ENCODE measurements at places on chromosomes 5 and 9.

DNA sequence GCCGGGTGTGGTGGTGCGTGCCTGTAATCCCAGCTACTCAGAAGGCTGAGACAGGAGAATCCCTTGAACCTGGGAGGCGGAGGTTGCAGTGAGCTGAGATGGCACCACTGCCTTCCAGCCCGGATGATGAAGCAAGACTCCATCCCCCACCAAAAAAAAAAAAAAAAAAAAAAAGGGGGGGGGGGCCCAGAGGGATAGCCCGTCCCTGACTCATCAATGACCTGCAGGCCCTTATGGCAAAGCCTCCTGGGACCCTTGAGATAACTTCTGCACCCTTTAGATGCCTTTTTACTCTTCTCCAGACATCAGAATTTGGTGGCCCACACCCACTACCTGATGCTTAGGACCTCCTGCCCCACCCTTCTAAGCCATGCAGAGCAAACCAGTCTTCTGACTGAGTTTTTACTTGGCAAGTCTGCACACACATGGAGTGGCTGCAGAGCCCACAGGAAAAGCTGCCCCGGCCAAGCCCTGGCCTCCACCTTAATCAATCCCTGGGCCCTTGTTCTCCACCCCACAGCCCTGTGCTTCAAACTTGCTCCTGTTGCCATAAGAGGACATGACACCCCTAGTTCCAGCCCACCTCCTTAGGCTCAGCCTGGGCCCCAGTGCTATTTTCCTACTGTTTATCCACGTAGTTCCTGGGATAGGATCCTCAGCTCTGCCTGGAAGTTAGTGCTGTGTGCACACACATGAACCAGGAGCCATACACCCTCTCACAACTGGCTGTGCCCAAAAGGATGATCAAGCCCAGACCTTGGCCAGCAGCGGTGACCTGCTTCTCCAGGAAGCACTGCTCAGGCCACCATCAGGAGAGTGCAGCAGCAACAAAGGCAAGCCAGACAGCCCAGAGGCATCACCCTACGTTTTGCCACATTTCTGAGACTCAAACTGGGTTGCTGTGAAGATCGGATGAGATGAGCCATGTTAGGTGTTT lies 5.1 kb downstream of the MGAT1 start:
- DNase-seq: no peak

GRCh38 chr9:132894862-132895835 lies 16.5 kb downstream of the SPACA9 start:
- DNase-seq: no peak

GRCh38 chr9:78515108-78515507 lies 218.2 kb downstream of the PSAT1 start:
- no peak for DNase-seq

DNA sequence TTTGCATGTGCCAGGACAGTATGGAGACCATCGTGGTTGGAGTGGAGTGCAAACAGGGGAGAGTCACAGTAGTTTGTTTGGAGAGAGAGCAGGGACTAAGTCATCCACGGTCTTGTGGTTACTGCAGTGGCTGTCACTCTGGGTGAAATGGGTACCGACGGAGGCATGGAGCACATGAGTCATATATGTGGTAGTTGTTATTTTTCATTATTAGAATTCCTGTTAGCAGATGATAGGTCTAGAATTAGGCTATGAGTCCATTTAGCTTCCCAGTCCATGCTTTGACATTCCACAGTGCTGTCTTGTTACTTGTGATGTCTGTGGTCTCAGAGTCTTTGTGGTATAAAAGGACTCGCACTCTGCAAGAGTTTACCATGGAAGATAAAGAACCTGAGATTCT lies 303.9 kb downstream of the DMRT2 start:
- DNase-seq: no peak

- no peak for DNase-seq
Measured at GRCh38 chr5:53360811-53361210, 119.6 kb upstream of the FST start.

GRCh38 chr5:149839761-149840160 lies 104.8 kb downstream of the PDE6A start:
- no peak for DNase-seq

GRCh38 chr9:2837915-2838314 lies 6.0 kb downstream of the PUM3 start:
- no peak for DNase-seq

- no peak for DNase-seq
Measured at GRCh38 chr5:114362197-114362976, 517 bp downstream of the KCNN2 start.

GRCh38 chr5:2502970-2503594 lies 248.4 kb downstream of the IRX2 start:
- DNase-seq: no peak
